Stimulated activated naive CD4-positive, alpha-beta T cell treated with Interleukin-2 at 50 U/mL for 16 hours (primary cell): ENCODE measurements at places on chromosomes 6 and 20.

DNA sequence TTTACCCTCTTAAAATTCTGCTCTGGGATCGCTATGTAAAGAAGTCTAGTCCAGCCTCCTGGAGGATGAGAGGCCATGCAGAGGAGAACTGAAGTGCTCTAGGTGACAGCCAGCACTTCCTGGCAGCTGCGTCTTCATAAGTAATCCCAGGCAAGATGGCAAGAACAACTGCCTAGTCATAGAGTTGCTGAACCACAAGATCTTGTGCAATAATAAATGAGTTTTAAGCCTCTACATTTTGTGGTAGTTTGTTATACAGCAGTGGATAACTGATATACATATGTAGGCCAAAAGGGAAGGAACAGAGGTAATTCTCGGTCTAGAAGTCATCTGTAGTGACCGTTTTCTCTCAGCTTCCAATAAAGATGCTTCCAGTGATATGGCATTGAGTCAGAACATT lies 103.8 kb upstream of the FLRT3 start:
- DNase-seq: no peak

DNA sequence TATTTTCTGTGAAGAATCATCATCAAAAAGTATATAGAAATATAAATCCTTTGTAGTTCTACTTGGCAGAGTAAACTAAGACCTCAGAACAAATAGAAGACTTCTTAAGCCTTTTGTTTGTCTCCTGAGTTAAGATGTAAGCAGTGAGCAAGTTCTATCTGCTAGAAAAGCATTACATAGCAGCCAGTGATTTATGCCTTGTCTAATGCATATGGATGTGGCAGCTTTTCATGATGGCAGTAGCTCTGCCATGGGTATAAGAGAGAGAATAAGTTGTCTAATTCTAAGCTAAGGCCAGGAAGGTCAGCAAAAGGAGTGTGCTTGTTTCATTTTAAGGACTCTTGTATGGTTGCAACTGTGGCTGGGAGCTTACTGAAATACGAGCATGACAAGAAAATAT lies 920.2 kb downstream of the GRIK2 start:
- no peak for DNase-seq

DNA sequence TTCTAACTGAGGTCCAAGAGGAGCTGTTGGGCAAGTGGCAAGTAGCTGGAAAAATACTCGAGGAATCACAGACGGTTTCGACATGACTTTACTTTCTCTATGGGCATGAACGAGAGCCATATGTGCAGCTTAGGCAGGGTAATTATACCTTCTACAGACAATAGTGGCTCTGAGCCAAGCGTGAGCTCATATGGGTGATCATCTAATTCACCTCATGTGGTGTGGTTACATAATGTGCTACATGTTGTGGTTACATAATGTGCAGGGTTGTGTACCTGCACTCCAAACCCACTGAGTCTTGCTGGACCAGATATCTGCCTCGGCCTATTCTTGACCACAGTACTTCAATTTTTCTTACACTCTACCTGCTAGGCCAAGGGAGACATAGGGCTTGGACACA lies 771.7 kb upstream of the EYS start:
- no peak for DNase-seq

DNA sequence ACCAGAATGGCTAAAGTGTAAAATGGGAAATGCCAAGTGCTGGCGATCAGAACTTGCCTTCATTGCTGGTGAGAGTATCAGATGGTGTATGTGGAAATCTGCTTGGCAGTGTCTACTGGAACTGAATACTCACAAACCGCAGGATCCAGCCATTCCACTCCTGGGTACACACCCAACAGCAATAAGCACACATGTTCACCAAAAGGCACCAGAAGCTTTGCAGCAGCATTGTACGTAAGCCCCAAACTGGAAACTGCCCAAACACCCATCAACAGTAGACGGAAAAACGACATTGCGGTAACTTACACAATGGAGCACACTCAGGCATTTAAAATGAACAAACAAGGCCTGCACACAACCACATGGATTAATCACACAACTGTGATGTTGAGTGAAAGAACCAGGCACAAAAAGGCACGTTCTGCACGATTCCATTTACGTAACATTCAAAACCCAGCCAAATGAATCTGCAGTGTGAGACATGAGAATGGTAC lies 37.3 kb upstream of the BPIFA2 start:
- DNase-seq: no peak
